ENCODE measurements at places on chromosomes 2 and 18.

GRCh38 chr2:238875471-238876231 is 27.8 kb downstream of the TWIST2 start:
- no peak for DNase-seq

GRCh38 chr2:218859988-218860831 is 605 bp downstream of the WNT6 start:
- no peak for DNase-seq

- DNase-seq: no peak
Observed at GRCh38 chr18:50696436-50696835, 123.4 kb downstream of the MRO start.

DNA sequence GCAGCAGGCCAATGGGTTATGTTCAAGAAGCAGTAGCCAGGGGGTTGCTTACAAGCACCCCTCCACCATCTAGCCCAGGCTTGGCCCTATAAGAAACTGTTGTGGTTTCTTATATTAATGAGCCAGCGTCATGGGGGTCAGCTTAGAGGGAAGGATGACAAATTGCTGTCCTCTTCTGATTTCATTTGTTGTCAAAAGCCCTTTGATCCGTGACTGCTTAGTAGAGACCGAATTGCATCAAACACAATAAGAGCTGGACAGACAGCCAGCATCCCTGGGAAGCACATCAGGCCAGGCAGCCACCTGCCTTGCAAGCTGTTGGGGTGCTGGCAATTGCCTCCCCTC is 206.6 kb upstream of the SETBP1 start:
- no peak for DNase-seq

GRCh38 chr2:73250872-73251846 is 17.1 kb downstream of the CCT7 start:
- no peak for DNase-seq

All from inflammatory macrophage treated with lipopolysaccharide for 4 hours (primary cell).